A549 treated with Hydrocortisone at 1 μM for 4 hours (cell line): ENCODE measurements at places on chromosomes 6 and 20. TPM values are rescaled to one million over a fixed set of nuclear protein-coding genes. Genes with fewer than 3 reads are reported as not detected.

The MUCL3 gene
- total RNA-seq: 0.07 to 0.15 TPM (median 0.12 TPM) in 5 replicates

The SCRT2 gene
- 0.02 TPM in 1 of 5 replicates, not detected in the others for total RNA-seq

The SNAP91 gene
- total RNA-seq: 0.06 to 0.35 TPM (median 0.28 TPM) in 5 replicates

The SRMS gene
- 0.11 to 0.15 TPM (median 0.13 TPM) in 5 replicates for total RNA-seq

The LAMA4 gene
- 1.1 to 1.5 TPM (median 1.3 TPM) in 5 replicates for total RNA-seq

The ENPP4 gene
- total RNA-seq: 0.20 to 0.38 TPM (median 0.27 TPM) in 5 replicates

The MAS1L gene
- not detected in 5 replicates for total RNA-seq

The XRN2 gene
- total RNA-seq: 88.0 to 126 TPM (median 96.2 TPM) in 5 replicates

The ME1 gene
- 35.4 to 44.0 TPM (median 38.4 TPM) in 5 replicates for total RNA-seq

The BPI gene
- total RNA-seq: not detected in 5 replicates

The C6orf15 gene
- 0.09 TPM in 1 of 5 replicates, not detected in the others for total RNA-seq
